ENCODE measurements at places on chromosomes 11 and 22.
A peak's percentile ranks its signal among the peaks of the same experiment; 100 is the strongest.

GRCh38 chr22:21641417-21641788 is 699 bp upstream of the SDF2L1 start:
- no peak for DNase-seq

GRCh38 chr11:120173019-120173705 is 35.2 kb upstream of the TRIM29 start:
- peak; percentile 6 for DNase-seq

DNA sequence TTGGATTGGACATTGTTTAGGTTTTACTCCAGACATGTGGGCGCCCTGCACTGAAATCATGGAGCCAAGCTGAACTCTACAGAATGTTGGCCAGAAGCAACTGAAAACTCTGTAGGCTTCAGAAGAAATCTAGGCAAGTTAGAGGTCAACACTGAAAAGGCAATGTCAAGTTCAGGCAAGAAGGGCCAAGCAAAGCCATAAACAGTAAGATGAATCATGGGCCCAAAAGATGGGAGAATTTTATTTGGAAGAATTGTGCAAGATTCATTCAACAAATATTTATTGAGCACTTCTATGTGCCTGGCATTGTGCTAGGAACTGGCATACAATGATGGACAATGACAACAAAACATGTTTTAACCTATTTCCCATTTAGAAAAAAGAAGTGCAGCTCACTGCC is 10.9 kb downstream of the HOATZ start:
- DNase-seq: no peak

GRCh38 chr11:26951809-26952515 is 42.0 kb upstream of the FIBIN start:
- DNase-seq: no peak

- DNase-seq: no peak
These were observed 62.0 kb upstream of the PRR5 start for GRCh38 chr22:44639891-44640617.

DNA sequence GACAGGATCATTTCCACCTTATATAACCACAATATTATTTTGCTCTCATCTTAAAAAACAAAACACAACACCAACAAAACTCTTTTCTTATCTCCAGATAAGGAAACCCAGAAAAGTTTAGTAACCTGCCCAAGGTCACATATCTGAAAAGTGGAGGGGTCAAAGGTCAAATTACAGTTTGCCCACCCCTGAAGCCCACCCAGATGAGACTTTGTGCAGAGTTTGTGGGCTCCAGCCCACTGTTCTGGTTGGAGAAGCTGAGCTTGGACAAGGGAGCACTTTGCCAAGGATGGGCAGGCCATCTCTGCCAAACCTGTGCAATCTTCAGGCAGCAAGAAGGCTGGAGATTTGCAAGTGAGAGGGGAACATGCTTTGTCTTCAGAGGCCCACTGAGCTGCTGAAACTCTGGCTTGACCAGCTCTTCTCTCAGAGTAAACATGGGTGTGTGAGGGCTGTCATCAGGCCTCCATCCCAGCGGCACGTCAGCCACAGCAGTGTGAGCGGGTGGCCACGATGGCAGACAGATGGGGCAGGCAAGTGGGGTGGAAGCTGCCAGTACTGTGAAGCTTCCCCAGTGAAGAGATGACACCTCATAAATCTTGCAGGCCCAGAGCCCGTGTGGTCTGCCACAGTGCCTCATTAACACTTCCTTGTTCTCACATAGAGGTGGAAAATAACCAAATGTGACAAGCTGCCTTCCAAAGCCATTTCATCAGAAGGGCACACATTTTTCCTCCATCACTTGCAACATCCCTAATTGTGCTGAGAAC is 111.8 kb downstream of the CCDC81 start:
- DNase-seq: no peak

GRCh38 chr11:72069787-72070251 is 10.5 kb downstream of the NUMA1 start:
- DNase-seq: peak; percentile 26

GRCh38 chr11:69010361-69010891 is 2.6 kb downstream of the MRGPRF start:
- DNase-seq: no peak

DNA sequence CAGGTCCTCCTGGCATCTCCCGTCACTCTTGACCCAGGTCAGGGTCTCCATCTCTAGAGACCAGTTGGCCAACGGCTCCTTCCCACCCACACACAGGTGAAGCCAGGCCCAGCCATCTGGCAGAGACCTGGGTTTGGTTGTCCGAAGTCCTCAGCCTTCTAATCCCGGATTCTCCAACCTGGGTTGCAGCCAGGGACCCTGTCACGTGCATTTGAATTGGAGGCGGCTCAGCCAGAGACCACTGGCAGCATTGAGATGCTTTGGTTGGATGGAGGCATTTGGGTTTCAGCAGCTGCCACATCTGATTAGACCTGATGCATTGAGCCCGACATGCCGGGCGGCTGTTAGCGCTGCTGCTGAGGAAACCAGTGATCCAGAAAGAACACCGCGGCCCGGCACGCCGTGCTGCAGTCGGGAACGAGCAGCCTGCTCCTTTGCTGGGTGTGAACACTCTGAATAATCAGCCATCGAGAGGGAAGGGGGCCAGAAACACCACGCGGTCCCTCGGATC is 163.2 kb downstream of the BRD1 start:
- no peak for DNase-seq

DNA sequence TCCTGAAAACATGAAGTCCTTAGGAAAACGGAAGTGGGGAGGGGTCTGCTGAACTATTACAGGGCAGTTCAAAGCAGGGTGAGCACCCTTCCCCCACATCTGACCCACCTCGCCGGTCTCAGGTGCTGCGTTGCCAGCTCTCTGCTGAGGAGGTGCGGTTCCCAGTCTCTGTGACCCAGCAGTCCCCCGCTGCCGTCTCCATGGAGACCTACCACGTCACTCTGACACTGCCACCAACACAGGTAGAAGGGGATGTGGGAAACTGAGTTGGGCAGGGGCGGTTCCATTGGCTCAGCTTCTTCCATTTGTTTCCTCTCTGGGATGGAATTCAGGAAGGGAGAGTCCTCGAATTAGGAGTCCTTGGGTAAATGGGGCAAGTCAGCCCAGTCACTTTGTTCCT is 3.3 kb downstream of the C2CD2L start:
- DNase-seq: no peak

- DNase-seq: no peak
These were observed 20.5 kb upstream of the CCDC134 start for GRCh38 chr22:41779929-41780505.

DNA sequence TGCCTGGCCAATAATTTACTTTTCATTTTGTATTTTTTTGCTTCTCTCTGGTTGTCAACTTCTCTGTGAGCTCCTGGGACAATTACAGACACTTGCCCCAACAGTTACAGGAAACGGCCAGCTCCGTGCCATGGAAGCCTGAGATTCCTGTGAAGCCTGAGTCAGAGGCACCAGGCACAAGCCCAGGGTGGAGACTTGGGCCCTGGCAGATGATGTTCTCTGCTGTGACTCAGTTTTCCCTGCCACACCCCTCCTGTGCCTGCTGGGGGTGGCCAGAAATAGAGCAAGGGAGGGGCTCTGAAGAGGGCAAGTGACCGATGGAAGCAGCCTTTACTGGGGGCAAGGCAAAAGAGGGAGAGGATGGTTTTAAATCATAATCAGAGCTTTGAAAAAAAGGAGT is 4.9 kb downstream of the ATP5MGL start:
- DNase-seq: no peak

DNA sequence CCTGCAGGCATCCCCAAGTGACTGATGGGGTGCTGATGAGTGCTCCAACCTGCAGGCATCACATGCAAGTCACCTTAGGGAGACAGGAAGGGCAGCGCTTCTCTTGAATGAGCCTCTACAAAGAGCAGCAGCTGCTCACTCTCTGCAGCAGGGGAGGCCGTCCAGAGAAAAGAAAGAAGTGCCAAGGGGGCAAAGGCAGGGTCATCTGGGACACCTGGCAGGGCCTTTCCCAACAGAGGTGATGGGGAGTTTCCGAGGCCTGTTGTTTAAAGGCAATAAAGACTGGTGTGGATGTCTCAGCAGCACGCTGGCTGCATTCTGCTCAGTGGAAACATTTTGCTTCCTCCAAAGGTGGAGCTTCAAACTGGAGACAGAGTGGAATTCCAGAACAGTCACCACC is 113.7 kb downstream of the ETS1 start:
- DNase-seq: no peak

DNA sequence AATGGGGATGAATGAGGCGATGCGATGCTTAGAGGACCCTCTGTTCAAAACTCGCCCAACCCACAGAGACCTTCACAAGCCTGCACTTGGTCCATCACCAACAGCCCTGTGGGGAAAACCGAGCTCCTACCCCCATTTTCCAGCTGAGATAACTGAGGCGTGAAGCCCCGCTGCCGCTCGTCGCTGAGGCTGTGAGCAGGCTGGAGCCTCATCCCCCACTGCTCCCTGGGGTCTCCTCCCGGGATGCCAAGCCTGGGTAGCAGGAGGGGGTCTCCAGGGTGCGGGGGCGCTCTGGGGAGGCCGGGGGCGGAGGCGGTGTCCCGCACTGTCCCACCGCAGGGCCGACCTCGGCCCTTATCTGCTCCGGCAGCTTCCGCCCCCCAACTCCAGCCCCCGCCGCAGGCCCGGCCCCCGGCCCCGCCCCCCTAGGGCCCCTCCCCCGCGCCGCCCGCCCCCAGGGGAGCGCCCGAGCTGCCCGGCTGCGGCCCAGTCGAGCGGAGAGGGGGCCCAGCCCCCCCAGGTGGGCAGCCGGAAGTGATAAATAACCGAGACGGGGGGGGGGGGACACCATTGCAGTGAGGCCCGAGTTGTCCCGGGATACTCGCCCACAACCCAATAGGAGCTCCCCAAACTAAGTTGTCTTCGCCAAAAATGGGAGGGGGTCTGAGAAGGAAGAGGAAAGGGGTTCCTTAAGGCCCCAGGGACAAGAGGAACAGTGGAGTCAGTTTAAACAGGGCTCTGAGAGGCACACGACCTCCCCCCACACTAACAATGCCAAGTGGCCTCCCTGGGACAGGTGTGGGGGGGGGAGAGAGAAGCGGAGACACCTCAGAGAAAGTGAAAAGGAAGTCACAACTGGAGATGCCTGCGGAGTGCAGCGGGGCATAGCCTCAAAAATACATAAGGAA is 8.3 kb upstream of the SLC39A13 start:
- peak; percentile 77 for DNase-seq

DNA sequence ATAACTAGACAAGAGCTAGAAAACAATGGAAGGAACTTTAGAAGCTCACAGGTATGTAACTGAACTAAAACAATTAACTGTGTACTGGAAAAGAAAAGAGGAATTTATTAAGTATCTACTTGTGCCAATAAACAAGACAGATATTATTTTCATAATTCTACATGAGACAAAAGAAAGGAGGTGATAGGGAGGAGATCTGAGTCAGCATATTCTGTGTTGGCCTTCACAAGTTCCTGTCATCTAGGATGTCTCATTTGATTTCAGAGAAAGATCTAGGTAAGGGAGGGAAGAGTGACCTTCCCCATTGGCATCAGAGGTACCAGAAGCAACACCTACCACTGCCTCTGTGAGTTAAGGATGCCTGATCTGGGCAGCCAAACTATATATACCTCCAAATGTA is 34.8 kb upstream of the TEAD1 start:
- no peak for DNase-seq

DNA sequence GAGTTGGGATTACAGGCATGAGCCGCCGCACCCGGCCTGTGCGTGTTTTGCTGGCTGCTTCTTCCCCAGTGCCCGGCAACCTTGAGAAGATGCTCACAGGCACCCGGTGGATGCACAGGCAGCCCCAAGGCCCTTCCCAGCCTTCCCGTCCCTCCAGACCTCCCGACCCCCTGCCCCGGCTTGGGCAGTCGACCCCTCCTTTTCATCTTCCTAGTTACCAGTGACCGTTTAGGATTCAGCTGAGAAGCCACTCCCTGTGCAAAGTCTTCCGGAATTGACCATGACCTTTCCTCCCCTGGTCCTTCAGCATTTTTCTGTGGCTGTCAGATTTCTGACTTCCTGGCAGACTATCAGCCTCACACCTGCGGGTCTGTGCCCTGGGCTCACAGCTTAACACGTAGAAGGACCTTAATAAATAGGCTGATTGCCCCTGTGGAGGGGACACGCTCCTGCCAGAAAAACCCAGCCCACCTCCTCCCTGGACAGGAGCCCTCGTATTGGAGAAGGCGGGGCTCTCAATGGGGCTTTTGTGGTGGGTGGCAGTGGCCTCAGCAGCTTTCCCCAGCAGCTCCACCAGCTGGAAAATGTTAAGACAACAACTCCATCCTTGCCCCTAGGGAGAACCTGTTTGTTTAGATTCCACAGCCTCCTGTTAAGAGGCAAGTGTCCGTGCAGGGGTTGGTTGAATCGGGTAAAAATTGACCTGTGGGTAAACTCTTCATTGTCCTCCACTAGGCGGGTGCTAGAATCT is 10.4 kb upstream of the ANO1 start:
- DNase-seq: peak; percentile 17

GRCh38 chr22:31526270-31526669 is 29.9 kb downstream of the SFI1 start:
- DNase-seq: no peak

DNA sequence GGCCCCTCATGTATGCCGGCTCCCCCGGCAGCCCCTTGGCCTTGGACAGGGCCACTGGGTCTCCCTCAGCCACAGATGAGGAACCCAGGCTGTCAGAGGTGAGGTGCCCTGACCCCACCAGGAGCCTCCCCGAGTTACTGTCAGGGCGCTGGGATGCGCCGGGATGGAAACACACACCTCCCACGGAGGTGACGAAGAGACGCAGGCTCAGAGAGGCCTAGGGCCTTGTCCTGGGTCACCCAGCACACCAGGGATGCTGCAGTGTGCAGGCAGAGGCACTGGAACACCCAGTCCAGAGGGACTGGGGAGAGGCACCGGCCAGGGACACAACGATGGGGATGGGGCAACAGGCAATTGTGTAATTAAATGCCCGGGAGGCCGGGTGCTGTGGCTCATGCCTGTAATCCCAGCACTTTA is 81.2 kb upstream of the PRR5 start:
- no peak for DNase-seq
